ENCODE measurements at places on chromosomes 2 and 18.

DNA sequence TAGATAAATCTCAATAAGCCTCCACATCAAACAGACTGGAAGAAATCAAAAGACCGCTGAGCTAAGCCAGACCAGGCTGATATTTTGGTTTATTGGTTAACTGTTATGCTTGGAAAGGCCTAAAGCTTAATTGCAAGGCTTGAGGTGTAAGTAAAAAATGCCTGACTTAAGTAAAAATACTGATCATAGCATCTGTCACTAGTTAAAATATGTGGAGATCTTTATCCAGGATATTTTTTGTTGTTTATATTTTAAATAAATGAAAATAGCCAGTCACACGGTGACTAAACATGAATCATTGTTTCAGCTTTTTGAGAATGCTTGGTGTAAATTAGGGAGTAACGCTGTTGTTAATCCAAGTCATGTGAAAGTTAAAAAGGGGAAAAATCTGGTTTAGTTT is 127.9 kb downstream of the THADA start:
- no peak for DNase-seq

- DNase-seq = no peak
These were observed 17.0 kb downstream of the PDIA6 start for GRCh38 chr2:10795508-10796046.

GRCh38 chr2:238263204-238264071 is 23.6 kb upstream of the HES6 start:
- DNase-seq = no peak

- DNase-seq = no peak
These were observed 238.0 kb upstream of the SALL3 start for GRCh38 chr18:78741381-78742217.

DNA sequence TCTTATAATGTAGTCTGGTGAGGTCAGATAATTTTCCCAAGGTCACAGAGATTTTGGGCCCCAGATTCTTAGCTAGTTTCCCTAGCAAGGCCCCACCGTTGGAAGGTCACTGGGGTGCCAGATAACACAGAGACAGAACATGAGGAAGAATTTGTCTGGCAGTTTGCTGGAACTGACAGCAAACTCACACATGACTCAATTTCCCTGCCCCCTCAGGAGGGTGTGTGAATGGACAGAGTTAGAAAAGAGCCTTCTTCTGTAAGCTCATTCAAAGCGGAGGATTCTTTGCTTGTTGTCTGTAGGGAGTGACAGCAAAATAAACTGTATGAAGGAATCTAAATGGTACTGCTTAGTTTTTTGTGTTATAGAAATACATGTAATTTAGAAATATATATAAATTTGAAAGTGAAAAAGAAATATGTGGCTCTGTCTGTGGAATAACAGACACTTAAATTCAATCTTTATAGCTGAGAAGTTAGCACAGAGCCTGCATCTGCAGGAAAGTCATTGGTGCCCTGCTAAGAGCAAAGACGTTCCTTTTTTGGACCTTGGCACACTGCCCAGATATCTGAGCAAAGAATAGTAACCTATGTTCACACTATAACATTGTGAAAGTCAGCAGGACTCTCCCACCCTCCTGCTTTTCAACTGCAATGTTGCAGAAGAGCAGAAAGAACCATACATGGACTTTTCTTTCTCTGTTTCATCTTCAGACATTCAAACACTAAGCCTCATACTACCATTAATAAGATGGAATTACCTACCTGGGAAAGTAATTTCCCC is 2.1 kb downstream of the MDH1 start:
- DNase-seq = no peak

GRCh38 chr2:96195410-96196066 is 13.1 kb downstream of the STARD7 start:
- DNase-seq = no peak

DNA sequence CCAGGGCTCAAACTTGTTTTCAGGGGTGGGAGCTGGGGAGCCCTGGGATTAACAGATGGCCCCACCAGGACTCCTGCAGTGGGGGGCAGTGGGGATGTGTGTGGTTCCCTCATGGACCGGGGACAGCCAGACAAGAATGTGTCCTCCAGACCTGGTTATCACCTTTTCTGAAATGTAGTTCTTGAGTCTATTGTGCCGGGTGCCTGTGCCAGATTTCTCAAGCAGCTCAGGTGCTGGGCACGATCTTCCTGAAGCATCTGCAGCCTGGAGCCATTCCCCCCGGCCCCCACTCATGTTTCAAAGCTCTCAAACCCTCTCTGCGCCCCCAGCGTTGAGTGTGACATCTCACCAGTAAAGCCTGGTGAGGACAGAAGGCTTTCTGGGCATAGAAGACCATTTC is 48.4 kb upstream of the HAAO start:
- DNase-seq = no peak

DNA sequence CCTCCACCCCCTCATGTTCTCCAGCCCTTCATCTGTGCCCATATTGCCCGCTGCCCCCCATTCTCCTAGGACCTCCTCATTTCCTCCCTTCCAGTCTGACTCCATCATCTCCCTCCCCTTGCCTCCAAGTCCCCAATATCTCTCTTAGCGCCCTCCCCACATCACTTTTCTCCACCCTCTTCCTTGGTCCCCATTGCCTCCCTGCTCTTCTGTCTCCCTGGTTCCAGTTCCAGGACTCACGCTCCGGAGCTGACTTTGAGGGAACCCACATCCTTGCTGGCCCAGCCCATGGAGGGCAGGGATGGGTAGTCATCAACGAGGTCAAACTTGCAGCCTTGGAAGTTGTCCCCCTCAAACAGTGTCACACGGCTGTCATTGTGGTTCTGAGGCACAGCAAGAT is 2.6 kb downstream of the CRYBA2 start:
- DNase-seq = no peak

- no peak for DNase-seq
These were observed 149.7 kb upstream of the STON1 start for GRCh38 chr2:48380208-48380607.

DNA sequence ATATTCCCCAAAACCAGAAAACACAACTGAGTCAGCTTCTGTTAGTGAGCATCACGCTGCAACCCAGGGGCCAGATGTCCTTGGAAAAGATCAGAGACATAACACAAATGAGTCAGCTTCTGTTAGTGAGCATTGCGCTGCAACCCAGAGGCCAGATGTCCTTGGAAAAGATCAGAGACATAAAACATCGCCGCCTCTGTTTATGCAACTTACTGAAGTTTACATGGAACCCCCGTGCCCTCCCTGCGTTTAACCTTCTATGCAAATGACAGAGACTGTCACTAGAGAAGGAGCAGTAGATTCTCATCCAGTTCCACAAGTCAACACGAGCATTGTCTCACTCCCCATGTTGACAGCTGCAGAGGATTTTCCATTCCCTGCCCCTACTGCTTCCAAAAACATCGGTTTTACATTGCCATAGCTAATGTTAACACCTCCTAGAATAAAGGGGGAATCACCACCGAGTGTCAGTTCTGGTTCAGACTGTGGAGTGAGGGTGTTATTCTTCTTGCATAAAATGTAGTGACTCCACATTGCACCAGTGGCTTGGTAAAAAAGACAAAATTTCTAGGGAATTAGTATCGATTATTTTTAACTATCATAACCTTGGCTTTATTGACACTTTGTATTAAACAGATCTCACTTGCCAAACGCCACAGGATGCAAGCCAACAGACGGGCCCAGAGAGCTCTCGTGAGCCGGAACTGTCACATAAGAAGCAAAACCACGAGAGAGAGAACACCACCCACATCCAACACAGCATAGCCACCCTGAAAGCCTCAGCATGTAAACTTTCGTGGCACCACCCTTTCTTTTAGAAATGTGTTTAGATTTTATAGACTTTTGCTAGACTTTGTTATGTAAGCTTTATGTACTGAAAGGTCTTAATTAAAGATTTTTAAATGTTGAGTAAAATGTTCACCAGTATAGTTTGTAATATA is 87.7 kb downstream of the SH3YL1 start:
- no peak for DNase-seq

DNA sequence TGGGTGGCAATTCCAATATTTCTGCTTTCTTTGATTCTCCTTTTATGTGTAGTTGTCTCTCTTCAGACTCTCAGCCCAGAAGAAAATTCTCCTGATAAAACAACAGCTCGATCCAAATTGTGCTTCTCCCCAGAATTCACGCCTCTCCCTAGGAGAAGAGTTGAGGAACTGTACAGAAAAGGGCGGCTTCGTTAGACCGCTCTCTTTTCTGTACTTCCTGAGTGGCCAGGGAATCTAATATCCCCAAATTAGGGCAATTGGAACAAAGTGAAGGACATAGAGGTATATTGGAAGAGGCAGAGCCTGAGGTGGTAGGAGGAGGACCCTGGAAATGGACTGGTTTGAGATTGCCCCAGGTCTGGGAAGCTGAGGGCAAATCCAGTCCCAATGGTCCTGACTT is 5.6 kb downstream of the ADCYAP1 start:
- DNase-seq = no peak

GRCh38 chr18:29501952-29502351 is 1325.0 kb upstream of the CDH2 start:
- DNase-seq = no peak

All from cortex of kidney (tissue), 1 donor.